Fibroblast of skin of right biceps (primary cell): ENCODE measurements at places on chromosomes 1 and 21.
A peak's percentile ranks its signal among the peaks of the same experiment; 100 is the strongest.

DNA sequence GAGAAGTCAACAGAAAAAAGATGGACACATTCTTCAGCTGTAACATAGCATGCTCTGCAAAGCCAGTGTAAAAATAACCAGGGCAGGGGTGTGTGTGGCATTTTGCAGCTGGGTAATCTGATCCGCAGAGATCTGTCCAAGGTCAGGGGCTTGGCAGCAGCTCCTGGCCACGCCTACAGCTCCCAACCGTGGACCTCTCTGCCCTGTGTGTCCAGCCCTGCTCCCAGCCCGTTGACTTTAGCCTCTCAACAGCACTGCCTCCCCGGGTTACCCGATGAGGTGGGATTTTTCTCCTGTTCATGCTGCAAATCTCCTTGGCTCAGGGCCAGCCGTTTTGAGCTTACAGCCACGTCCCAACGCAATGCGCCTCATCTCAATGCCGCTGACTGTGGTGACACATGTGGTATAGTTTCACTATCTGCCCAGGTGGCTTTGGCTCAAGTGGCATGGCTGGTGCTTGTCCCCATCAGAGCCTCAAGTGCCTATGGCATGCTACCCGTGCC lies 68.1 kb downstream of the VWA5B1 start:
- no peak for DNase-seq

DNA sequence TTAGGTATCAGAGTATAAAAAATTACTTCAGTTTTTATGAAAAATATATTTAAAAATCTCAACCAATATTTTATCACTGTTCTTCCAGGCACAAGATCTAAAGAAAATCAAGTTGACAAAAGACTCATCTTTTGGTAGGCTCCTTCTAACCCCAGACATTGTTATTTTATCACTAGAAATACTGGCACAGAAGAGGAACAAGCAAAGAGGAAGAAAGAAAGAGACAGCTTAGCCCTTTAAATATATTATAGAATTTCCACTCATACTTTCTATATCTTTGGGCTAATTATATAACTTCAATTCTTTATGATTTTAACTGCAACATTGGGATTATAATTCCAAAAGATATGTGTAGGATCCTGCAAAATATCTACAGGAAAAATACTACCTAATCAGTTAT lies 32.4 kb downstream of the SPTA1 start:
- DNase-seq = no peak

GRCh38 chr1:2506007-2506860 lies 20.2 kb downstream of the PANK4 start:
- no peak for DNase-seq

GRCh38 chr1:93615582-93616150 lies 66.0 kb downstream of the BCAR3 start:
- peak; percentile 98 for DNase-seq

- peak; percentile 59 for DNase-seq
Measured at GRCh38 chr1:200302192-200302920, 107.5 kb downstream of the ZNF281 start.
